ENCODE measurements at places on chromosomes 6 and 20. TPM values are rescaled to one million over a fixed set of nuclear protein-coding genes. Genes with fewer than 3 reads are reported as not detected.
A peak's percentile ranks its signal among the peaks of the same experiment; 100 is the strongest.

GRCh38 chr20:50558483-50558925, 48.3 kb downstream of the PTPN1 start:
- DNase-seq = no peak

DNA sequence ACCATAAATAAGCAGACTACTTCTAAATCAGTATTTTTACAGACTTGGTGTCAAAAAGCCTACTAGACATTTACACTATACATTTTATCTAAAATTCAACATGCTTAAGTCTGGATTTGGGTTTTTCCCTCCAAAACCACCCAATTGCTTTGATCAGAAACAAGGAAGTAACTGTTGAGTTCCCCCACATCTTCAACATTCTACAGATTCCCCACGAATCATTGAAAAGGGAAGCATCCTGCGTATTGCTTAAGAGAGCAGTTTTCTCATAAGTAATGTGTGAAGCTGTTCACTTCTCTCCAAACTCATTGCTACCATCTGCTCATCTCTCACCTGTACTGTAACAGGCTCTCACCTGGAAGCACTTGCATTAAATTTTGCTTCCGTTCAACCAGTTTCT, 36.4 kb upstream of the RNF144B start:
- DNase-seq = no peak

DNA sequence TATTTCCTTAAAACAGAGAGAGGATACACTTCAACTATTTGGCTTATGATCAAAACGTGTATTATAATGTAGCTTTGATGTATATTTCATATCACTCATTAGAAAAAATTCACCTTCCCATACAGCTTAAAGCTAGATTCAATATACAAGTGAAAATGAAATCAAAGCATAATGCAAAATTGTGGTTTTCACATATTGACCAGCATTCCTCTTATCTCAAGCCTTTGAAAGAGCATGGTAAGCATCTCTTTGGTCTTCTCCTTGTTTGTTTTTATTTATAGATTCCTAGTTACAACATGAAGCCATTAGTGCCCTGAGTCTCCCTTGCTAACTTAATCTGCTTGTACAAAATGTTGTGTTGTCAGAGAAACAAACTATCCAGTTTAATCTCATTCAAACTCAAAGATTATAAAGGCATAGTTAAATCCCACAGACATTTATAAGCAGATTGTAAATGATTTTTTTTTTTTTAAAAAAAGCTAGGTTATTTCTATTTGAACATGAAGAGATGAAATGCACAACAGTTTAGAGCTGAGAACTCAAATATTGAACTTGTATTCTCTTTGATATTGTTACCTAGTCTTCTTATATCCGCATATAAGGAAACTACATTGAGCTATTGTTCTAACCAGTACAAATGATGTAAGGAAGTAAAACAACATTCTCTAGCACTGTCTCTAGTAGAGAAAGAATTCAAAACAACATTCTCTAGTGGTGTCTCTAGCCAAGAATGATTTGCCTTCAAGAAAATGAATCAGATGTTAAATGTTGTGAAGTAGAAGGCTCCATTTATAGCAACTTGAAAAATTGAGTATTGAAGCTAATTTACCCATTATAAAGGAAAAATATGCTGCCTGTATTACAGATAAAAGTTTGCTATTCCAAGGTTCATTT, 31.2 kb upstream of the SMIM28 start:
- no peak for DNase-seq

GRCh38 chr6:117448732-117449485, 23.2 kb upstream of the ROS1 start:
- no peak for DNase-seq

GRCh38 chr20:59455402-59456341, 148.7 kb upstream of the PHACTR3 start:
- DNase-seq = peak; percentile 52

DNA sequence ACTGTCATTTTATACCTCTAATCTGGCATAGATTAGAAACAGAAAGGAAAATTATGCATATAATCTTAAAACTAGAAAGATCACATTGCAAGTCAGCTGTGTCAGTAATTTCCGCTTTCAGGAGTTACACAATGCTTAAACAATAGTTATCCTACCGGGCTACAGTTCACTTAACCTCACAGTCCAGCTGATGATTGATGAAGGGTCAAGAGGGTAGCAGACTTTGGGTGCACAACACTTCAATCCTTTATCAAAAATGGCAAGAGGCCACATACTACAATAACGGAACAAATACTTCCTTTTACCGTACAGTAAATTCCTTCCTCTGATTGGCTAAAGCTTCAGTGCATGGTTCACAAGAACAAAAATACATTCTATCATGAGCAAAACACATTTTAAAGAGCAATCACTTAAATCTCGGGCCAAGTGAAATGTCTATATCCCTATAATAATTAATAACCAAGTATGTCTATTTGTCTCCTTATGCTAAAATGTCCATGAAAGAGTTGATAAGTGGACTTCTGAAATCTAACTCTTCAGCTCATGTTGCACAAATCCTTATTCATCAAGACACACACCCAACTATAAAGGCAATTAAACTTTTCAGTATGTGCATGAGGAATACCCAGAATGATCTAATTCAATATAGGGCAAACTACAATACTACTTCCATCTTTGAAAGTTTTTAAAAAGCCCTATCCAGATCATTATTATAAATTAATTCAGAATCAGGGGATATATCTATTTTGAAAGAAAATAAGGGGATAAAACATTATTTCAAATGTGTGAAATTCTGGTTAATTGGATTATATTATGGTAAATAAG, 76.8 kb downstream of the HIVEP2 start:
- peak; percentile 60 for DNase-seq

GRCh38 chr6:144049386-144049785, 41.3 kb upstream of the PLAGL1 start:
- DNase-seq = no peak

DNA sequence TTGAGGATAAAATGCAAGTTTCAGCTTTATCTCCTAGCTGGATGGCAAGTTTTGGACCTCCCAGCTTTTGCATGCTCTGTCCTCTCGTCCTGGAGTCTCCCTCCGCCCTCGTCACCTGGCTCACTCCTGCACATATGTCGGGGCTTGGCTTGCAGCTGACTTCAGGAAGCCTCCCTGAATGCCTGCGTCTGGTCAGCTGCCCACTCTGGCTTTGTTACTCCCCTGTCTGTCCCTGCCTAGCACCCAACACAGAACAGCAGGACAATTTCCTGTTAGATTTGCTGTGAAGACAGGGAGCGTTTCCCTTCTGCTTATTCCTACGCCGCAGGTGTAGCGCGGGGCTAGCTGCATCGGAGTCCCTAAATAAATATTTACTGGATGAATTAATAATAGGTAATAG, 5.4 kb downstream of the JPH2 start:
- no peak for DNase-seq

DNA sequence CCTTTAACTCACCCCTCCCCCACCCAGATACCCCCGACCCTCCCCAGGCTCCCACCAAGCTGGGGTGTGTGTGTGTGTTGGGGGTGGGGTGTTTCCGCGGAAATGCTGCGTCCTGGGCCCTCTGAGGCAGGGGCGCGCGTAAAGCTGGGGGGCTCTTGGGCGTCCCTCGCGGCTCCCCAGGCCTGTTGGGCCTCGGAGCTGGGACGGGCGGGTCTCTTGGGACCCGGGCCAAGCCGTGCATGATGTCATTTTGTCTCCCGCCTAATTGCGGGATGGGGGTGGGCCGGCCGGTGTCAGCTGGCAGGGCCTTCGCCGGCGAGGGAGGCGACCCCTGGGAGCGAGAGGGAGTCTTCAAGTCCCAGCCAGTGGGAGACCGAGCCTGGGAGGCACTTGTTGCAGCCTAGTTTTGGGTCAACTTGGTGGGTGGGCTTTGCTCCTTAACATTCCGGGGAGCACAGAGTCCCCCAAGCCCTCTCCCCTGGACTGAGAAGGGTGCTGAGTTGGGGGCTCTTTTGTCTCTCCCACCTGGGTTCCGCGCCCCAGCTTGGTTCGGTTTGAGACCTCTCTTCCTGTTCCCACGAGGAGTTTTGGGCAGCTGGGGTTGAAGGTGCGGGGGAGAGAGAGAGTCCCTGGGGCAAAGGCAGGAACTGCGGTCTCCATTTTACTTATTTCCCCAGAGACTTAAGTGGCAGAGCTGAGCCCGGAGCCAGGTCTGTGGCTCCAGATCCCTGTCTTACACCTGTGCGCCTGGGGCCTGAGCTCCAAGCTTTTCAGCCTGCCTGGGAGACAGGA, 623 bp downstream of the MYBL2 start:
- no peak for DNase-seq

DNA sequence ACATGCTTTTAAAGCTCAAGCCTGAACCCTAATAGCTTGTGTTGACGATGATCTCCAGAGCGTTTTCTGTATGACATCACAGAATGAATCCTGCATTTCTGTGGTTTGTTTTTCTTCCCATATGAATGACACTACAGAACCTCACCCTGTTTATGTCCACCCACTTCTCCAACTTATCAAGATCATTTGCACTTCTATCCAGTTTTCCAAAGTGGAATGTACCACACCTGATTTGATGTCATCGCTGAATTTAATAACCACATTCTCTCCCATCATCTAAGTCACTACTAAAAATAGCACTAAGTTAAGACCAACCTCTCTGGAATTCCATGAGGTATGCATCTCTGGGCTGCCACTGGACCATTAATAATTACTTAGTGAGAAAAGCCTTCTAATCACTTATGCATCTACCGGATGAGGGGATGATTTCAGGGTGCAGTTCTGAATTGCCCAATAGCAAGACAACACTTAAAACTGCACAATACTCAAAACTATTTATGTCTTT, 33.3 kb upstream of the CITED2 start:
- DNase-seq = no peak

- no peak for DNase-seq
Observed at GRCh38 chr6:156890627-156891314, 113.6 kb downstream of the ARID1B start.

DNA sequence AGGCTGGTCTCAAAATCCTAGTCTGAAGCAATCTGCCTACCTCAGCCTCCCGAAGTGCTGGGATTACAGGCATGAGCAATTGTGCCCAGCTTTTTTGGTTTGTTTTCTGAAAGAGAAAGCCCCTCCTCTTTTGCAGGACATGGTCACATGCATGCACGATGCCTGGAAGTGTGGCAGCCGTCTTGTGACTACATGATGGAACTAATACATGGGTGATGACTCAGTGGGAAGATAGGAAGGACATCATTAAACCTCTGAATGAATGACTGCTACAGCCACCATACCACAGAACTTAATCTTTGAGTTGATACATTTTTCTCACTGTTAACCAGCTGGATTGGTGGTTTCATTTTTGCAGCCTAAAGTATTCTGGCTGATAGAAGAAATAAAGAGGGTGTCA, 13.4 kb upstream of the CTNNBL1 start:
- no peak for DNase-seq

DNA sequence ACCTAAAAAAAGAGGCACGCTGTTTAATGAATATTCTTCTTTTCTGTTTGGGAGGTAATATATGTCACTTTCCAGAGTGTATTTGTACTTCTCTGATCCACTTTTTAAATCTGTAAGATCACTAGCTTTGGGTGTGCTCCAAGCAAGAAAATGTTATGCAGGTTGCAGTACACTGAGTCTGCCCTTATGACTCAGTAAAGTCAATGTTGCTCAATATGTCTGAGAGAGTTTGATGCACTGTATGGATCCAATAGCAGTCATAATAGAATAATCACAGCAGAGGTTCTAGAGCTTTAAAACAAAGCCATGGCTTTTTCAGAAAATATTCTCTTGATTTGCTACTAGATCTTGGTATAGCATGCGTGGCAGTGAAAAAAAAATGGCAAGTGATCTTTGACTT, 525.3 kb upstream of the HTR1E start:
- DNase-seq = no peak

GRCh38 chr20:45470262-45470931, 844 bp downstream of the WFDC2 start:
- no peak for DNase-seq

Gene CYP39A1
- polyA plus RNA-seq = 13.1 TPM

Gene RBPJL
- not detected for polyA plus RNA-seq

Gene GPX5
- polyA plus RNA-seq = 0.10 TPM

Gene BCAS1
- 1.1 TPM for polyA plus RNA-seq

Gene NRSN1
- 0.22 TPM for polyA plus RNA-seq

Data from right lung (tissue), 10 donors.